ENCODE measurements at places on chromosomes 16 and 17. TPM values are rescaled to one million over a fixed set of nuclear protein-coding genes. Genes with fewer than 3 reads are reported as not detected.

The EPX gene
- total RNA-seq, result not detected

The CSH2 gene
- total RNA-seq, result not detected

The FXR2 gene
- 39.8 TPM for total RNA-seq

The CPNE7 gene
- total RNA-seq, result 53.0 TPM

The CD300LB gene
- not detected for total RNA-seq

The SCNN1G gene
- not detected for total RNA-seq

The KRTAP9-6 gene
- not detected for total RNA-seq

The ALOX15 gene
- total RNA-seq, result not detected
